ENCODE measurements at places on chromosomes 4 and X.

DNA sequence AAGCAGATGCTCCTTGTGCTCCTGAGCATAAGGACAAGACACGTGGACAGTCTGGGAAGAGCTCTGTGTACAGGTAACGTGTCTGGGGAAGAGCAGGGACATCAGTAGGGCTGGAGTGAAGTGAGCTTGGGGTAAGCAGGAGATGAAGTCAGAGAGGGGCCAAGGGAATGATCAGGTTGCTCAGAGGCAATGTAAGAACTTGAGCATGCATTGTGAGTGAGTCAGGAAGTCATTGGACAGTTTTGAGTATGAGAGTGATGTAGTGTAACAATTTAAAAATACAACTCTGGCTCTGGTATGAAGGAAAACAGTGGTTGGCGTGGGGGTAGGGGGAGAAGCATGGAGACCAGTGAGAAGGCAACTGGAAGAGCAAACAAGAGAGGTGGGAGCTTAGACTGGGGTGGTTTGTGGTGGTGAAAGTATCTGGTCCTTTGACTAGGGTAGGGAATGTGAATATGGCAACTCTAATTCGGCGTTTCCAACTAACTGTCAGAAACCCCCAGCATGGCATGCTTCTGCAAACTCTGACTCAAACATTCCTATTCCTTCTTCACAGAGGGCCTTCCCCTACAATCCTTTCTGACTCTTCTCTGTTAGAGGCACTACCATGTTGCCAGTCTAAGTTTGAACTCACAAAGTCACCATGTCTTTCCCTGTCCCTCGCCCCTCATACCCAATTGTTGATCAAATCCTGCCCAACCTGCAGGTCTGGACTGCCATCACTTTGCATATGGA is 57.2 kb downstream of the STBD1 start:
- no peak for DNase-seq

DNA sequence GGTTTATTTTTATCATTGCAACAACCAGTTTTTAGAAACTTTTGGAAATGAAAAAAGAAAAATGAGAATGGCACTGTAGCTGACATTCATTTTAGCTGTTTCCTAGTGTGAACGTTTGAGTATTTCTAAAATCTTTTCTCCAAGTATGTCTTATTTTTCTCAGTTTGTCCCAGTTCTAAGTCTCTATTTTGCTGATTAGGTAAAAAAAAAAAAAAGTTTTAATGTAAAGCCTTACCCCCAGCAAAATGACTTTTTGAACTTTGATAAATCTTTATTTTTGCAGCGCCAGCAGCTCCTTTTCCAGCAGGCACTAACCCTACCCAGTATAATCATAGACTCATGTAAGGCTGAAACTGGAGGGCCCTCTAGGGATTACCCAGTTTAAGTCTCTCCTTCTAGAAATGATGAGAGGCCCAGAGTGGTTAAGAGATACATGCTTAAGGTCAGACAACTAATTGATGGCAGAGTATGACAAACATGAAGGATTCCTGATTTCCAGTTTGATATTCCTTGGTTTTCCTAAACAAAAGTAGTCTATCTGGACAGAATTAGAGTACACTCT is 84.3 kb upstream of the SLC4A4 start:
- no peak for DNase-seq

GRCh38 chr4:27027428-27027827 is 166.8 kb downstream of the STIM2 start:
- no peak for DNase-seq

DNA sequence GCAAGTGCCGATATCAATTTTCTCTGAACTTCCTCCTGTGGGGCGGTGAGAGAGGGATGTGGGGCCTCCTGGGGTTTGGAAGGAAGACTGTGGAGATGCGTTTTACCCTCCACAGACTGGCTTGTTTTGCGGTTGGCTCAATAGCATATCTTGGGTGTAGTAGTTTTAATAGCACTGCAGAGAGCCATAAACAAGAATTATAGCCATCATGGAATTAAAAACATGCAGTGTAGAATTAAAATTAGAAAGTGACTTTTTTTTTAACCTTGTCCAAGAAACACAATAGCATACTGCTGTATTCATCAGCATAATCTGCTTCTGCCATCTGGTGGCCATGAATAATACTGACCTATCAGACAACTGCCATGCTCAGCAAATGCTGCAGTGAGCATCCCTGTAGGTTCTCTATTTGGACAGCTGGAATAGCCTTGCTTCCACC is 47.3 kb upstream of the SCML1 start:
- peak; percentile 1 for DNase-seq

GRCh38 chrX:134849390-134849789 is 141.4 kb upstream of the SMIM10 start:
- DNase-seq, result no peak

DNA sequence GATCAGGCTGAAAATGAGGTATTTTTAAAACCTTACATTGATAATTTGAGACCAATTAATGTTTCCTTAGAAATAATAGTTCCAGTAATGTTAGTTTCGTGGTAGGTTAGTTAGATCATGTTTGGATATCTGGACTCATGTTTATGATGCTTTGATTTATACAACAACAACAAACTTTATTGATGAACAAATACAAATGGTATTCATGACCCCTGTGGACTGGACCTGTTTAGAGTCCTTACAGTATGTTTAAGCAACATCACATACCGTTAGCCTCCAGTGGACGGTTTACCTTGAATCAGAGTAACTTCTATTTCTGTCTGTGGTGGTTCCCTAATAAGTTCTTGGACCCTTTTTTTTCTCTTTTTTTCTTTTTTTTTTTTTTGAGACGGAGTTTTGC is 18.0 kb downstream of the ZRSR2 start:
- DNase-seq, result no peak

DNA sequence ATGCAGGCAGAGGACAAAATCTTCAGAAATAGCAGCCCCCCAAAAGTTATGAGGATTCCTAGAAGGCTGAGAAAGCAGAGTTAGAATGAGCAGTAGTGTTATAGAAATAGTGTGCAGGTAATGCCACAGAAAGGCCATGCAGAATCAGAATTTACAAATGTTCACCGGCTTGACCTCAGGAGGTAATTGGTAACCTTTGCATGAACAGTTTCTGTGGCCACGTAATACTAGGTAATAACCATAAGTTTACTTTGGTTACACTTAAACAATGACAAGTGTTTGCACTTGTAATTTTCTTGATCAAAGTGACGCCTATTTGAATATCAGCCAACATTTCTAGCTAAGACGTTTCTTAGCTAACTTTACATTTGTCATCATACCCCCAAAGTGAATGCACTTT is 393.6 kb downstream of the GPAT3 start:
- DNase-seq, result no peak

DNA sequence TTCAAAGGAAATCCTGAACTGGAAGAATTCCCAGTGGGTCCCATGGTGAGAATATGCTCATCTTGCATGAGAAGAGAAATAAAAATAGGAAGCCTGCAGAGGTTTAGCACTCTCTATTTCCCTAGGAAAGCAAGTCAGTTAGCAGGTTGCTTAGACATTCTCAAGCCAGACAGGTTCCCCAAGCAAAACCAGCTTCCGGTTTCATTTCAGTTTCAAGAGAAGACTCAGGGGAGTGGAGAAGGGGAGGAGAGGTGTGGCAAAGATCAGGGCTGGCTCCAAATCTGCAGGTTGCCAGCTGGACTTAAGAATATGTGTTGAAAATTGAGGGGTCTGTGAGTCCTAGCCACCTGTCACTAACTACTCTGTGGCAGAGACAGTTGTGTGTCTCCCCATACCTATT is 107.5 kb downstream of the CLNK start:
- DNase-seq, result no peak

DNA sequence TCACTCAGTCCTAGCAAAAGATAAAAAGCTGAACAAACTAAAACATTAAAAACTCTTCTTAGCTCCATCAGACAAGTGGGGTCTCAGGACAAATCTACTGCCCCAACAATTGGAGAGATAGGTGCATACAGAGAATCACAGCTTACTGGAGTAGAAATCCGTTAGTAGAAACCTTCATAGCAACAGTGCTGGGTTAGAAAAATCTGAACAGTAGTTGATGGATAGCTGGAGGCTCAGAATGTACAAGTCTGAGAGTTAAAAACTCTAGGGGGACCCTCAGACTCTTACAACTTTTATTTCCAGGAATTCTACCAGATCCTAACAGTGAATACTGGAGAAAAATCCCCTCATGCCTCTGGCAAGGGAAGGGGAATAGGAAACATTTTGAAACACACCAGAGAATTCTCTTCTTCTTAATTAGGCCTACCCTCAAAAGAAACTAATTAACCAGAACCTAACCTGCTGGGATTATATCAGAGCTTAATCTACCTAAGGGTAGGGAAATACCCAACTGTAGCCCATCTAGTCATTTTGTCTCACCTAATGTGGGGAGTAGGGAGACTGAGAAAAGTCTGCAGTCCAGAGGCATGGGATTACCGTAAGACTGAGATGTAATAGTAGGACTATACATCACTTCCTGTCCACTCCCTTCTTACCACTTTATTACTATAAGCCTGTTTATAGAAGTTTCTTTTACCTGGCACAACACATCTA is 165.0 kb upstream of the CTSO start:
- DNase-seq, result no peak

DNA sequence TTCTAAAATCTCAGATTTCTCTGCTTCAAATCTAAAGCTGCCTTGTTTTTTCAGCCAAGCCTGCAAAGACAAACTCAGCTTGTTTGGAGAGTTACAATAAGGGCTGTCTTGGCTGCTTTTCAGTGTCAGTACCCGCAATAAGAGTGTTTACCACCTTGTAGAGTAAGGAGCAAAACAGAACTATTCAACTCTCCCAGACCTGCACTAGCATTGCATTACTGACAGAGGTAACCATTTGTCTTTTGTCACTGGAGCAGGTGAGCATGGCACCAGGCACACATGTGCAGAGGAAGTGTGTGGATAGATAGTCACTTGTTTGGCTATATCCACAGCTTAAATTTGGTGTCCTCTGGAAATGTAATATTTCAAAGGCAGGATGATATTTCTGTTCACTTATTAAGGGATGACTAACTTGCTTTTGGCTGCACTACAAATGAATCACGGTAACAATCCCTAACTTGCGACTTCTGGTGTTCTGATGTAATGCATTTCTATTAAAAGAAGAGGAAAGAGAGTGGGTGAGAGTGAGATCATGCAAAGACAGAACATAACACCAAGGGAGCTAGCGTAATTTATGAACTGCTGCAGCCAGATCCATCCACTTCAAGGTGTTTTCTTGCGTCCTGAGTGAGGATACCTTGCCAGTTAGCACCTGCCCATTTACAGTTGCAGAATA is 38.6 kb downstream of the PTCHD1 start:
- DNase-seq, result no peak

DNA sequence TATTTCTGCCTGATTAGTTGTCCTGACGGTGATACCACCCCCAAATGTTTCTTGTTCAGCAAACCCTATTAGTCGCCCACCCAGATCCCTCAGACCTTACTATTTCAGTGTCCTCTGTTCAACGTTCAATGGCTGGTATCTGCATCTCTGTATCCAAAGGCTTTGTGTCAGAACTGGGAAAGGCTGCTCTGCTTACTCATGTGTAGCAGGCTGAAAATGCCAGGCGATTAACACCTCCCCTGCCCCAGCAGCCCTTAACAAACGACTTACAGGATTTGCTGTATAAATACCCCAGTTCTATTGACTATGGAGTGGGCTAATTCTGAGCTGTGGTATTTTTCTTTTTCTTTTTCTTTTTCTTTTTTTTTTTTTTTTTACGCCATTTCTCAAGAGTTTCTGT is 415.0 kb downstream of the ZNF674 start:
- no peak for DNase-seq

DNA sequence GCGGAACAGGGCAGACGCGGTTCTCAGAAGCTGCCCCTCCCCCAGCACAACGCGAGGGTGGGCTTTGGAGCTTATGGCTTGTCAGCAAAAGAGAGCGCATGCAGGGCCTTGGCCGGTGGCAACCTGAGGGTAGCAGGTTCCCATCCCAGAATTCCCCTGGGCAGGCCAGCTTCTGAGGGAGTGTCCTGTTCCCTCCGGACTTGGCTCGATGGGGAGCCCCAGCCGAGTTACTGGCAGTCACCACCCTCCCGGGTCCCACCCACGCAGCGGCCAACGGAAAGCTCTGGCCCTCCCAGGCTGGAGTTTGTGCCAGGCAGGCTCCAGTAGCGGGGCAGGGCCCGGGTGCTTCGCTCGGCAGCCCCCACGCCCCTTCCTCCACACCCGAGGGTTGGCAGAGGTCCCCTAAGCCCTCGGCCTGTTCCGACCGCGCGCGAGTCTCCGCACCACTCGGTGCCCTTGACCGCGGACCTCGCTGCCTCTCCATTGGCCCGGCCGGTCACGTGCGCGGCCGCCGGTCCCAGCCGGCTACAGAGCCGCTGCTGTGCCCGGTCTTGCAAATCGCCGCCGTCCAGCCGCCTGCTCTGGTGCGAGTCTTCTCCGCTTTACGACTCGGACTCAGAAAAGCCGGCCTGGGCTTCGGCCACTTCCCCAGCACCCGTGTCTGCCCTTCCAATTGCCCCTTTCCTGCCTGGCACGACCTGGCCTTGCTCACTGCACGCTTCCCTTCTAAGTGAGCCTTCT is 20.9 kb upstream of the MTM1 start:
- no peak for DNase-seq

DNA sequence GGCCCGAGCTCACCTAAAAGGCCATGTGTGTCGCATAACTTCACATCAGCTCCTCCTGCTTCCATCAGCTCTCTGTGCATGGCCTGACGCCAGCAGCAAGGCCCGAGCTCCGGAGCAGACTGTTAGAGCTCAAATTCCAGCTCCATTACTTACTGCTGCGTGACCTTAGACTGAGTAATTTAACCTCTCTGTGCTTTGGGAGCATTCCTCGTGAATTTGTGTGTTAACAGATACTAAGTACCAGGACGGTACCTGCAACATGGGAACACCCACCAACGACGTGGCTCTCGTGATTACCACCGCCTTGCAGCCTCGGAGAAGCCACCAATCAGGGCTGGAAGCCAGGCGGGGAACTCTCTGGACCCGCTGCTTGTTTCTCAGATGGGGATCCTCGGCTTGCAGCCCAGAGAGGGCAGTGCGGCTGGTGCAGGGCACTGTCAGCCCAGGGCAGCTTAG is 12.9 kb downstream of the LETM1 start:
- DNase-seq, result no peak

DNA sequence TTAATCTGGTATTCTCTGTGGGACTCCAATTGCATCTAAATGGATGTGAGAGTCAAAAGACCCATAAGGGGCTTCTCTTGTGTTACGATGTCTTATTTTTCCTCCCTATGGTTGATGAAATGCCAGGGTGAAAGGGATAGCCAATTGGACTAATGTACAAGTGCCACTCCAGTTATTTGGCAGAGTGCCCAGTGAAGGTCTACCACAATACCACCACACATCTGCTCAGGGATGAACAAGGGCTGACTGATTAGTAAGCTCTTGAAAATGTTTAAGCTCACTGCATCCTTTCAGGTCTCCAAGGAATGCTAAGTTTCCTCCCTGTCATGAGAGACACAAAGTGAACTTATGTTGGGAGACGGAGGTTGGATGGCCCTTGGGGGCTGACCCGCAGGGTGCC is 57.8 kb downstream of the HEPH start:
- no peak for DNase-seq

DNA sequence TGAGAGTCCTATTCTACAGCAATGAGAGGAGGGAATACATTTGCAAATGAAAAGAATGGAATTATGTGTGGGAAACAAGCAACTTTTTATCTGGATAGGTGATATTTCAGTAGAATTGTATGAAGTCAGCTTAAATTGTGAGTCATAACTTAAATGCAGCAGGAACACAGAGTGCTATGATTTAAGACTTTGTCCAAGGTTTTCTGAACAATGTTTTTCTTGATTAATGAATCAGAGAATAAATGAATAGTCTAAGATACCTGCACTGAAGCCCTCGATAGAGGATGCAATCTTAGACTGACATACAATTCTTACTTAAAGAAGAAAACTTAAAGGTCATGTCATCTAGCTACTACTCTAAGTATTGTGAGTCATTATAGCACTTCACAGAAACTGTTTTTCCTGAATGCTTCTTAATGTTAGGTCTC is 8.0 kb downstream of the ARHGEF38 start:
- no peak for DNase-seq

GRCh38 chrX:42967681-42968300 is 189.8 kb upstream of the PPP1R2C start:
- DNase-seq, result no peak

Measured in stimulated activated CD4-positive, alpha-beta T cell treated with anti-CD3 and anti-CD28 coated beads, TNF-alpha, amount 100 ng/mL, for 4 hours (primary cell).